NCI-H2029 treated with DMSO at 0.1 percent for 48 hours (cell line): ENCODE measurements at places on chromosomes 3 and 15.

DNA sequence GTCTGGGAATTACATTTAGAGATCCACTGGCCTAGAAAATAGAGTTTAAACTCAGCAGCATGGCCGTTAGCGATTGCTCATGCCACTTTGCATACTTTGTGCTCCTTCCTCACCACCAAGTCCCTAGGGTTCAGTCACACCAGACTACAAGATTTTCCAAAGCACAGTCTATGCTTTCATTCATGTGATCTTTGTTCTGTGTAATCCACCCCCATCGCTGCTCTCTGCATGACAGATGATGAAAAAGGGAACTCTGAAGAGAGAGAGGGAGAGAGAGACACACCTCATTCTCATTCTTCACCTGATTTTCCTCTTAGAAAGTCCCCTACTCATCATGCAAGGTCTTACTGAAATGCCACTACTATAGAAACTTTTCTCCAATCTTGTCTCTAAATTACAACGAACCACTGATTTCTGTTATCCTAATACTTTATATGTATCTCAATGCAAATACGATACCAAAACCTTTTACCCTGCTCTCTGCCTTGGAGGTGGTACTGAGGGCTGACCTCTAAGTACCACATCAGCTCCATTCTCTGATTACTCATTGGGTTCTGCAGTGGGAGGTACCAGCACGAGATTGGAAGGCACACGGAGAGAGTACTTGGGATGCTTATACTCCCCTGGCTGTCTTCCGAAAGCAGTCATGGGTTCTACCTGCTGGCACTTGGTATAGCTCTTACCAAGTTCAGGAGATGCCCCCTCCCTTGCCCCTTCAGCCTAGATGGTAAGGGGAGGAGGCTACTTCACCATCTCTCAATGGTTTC, 1.1 kb upstream of the PARP15 start:
- DNase-seq, result no peak

- DNase-seq, result no peak
These were observed 204.8 kb downstream of the KCNMB2 start for GRCh38 chr3:178741020-178741419.

- peak; percentile 41 for DNase-seq
These were observed at the start of gene NAALADL2 for GRCh38 chr3:174859114-174859735. NAALADL2 (plus strand) TSS chr3:174859334.

DNA sequence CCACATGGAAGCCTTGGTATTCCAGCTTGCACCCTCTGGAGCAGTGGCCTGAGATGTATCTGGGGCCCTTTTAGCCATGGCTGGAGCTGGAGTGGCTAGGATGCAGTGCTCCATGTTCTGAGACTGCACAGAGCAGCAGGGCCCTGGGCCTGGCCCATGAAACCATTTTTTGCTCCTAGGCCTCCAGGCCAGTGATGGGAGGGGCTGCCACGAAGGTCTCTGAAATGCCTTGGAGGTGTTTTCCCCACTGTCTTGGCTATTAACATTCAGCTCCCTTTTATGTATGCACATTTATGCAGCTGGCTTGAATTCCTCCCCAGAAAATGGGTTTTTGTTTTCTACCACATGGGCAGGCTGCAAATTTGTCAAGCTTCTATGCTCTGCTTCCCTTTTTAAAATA, 43.0 kb upstream of the MYRIP start:
- DNase-seq, result no peak

DNA sequence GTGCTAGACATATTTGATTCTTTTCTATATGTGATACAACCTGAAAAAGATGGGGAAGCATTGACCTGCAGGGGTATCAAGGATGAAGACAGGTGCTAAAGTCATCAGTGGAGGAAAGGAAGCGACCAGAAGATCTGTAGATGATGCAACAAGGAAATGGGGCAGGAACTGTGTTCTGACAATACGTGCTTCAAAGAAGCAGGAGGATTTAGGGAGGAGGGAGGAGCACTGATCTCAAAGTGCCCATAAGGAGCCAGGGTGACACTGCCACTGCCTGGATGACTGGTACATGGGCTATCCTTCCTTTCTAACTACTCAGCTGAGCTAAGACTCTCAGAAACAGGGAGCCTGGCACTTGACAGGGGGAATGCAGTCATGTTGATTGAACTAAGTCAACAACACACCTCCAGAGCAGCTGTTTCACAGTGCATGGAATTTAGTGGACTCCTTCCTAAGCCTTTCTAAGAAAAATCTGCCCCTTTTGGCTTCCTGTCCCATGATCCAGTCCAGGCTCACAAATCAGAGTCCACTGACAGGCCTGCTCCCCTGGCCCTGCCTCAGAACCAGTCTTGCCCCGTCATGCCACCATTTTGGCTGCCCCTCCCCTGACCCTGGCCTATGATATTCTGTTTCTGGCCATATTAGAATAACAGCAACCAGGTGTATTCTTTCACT, 12.0 kb downstream of the LYSMD4 start:
- DNase-seq, result no peak
